ENCODE measurements at places on chromosomes 16 and 17. TPM values are rescaled to one million over a fixed set of nuclear protein-coding genes. Genes with fewer than 3 reads are reported as not detected.

The KRTAP17-1 gene
- total RNA-seq, result not detected

The KRT20 gene
- total RNA-seq, result not detected

The GNAO1 gene
- not detected for total RNA-seq

The PALB2 gene
- total RNA-seq, result 14.1 TPM

The TM4SF5 gene
- total RNA-seq, result not detected
